ENCODE measurements at places on chromosomes 6 and 20.
A peak's percentile ranks its signal among the peaks of the same experiment; 100 is the strongest.

DNA sequence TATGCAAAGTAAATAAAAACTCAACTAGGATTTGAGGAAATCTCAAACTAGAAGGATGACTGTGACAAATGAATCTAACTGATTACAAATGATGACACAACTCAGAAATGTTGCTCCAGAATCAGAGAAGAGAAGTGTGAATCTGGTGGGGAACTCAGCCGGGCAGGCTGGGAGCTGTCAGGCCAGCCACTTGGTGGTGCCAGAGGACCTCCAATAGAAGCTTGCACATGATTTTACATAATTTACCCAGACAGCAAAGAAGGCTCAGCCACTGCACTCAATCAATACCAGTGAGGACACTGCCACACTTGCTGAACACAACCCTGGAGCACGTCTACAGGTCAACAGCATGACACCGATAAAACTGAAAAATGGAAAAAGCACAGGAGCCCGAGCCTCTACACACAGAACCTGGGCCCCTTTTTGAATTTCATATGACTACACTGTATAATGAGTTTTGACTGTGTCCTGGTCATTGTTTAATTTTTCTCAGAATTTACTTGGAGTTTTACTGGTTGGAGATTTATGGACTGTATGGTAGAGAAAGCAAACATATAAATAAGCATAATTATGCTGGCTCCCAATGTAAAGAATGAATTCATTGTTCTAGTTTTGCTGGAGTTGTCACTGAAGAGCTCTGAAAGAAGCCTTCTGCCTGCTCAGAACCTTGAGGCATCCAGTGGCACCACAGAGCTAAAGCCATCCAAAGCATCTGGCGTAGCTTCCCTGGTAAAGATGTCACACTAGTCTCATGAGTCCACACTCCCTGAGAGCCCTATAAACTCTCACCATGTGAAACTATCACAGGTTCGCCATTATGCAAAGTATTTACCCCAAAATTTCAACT lies 296.5 kb downstream of the THBS2 start:
- DNase-seq, result peak; percentile 83

- peak; percentile 35 for DNase-seq
Observed at GRCh38 chr20:37377346-37378081, 31.6 kb downstream of the SRC start.

GRCh38 chr6:7922596-7922995 lies 12.0 kb upstream of the TXNDC5 start:
- no peak for DNase-seq

- no peak for DNase-seq
Observed at GRCh38 chr20:64077094-64077493, 2.2 kb downstream of the RGS19 start.

DNA sequence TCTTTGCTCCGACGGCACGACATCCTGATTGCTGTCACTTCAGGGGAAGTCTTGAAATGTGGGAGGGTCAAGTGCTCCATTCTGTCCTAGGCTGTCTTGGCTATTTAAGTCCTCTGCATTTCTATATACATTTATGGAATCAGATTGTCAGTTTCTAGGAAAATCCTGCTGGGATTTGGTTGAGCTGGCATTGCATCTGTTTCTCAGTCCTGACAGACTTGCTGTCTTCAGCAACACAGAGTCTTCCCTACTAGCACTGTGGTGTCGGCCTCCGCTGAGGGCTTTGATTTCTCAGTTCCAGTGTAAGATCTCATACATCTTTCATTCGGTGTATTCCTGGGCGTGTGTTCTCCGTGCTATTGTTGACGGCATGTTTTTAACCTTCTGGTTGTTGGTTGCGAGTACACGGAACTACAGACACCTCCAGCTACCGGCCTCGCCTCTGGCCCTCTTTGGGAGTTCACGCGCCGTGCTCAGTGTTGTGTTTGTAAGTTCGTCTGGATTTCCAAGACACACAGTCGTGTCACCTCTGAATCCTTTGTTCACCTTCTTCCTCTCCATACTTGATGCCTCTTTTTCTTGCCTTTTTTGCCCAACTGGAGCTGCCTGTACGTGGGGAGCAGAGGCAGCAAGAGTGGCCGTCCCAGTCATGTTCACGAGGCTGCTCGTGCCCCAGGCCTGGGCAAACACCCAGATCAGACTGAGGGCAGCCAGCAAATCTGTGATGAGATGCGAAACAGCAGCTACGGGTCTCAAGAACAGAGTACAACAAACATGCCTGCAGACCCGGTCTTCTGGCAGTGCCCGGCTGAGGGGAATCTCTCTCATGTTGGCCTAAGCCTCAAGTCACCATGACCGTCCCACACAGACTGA lies 92.8 kb downstream of the TAF4 start:
- no peak for DNase-seq

DNA sequence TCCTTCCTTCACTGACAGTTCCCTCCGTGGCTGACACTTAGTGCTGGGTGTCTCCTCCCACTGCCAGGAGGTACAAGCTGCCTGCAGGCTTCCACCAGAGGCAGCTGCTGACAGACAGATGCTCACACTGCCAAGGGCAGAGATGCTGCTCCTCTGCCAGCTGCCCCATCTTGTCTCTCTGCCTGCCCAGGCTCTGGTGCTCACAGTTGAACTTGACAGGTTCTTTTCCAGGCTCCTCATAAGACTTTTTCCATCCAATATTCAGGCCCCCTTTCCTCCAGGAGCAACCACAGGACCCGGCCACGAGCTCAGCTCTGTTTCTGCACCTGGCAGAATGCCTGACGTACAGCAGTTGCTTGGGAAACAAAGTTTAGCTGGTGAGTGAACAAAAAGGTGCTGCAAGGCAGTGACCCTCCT lies 79.8 kb downstream of the PSMB1 start:
- peak; percentile 56 for DNase-seq

- no peak for DNase-seq
Observed at GRCh38 chr20:46930640-46931339, 36.1 kb downstream of the EYA2 start.

- no peak for DNase-seq
Observed at GRCh38 chr20:58196402-58197184, 31.9 kb downstream of the ANKRD60 start.

- DNase-seq, result no peak
Observed at GRCh38 chr6:46932526-46933319, 11.0 kb upstream of the ADGRF5 start.

DNA sequence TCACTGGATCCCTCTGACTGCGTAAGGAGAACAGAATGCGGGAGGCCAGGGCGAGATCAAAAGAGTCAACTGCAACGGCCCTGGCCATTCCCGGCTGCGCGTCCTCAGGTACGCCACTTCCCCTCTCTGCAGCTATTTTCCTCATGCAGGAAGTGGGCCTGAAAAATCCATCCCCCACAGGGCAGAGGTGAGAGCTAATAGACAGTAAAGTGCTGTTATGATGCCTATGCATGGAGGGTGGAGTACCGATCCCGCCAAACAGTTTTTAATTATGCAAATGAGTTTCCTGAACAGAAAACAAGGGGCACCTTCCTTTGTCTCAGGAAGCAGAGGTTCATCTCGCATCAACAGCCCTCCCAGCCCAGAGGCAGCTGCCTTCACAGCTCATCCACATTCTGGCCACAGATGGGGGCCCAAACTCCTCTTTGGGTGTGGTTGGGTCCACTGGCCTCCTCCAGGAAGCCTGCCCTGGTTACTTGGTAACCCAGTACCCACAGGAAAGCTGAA lies 9.3 kb downstream of the PREX1 start:
- no peak for DNase-seq

DNA sequence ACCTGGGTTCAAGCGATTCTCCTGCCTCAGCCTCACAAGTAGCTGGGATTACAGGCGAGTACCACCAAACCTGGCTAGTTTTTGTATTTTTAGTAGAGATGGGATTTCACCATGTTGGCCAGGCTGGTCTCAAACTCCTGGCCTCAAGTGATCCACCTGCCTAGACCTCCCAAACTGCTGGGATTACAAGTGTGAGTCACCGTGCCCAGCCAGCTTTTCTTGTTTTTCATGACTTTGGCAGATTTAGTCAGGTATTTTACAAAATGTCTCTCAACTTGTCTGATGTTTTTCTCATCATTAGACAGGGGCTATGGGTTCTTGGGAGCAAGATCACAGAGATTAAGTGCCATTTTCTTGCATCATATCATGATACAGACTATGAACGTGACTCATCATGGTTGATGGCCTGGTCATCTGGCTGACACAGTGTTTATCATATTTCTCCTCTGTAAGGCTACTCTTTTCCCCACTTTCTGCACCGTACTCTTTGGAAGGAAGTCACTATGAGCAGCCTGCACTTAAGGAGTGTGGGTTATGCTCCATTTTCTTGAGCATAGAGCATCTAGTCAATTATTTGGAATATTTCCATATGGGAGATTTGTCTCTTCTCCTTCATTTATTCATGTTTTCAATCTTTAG lies 67.8 kb downstream of the RNF182 start:
- peak; percentile 22 for DNase-seq

DNA sequence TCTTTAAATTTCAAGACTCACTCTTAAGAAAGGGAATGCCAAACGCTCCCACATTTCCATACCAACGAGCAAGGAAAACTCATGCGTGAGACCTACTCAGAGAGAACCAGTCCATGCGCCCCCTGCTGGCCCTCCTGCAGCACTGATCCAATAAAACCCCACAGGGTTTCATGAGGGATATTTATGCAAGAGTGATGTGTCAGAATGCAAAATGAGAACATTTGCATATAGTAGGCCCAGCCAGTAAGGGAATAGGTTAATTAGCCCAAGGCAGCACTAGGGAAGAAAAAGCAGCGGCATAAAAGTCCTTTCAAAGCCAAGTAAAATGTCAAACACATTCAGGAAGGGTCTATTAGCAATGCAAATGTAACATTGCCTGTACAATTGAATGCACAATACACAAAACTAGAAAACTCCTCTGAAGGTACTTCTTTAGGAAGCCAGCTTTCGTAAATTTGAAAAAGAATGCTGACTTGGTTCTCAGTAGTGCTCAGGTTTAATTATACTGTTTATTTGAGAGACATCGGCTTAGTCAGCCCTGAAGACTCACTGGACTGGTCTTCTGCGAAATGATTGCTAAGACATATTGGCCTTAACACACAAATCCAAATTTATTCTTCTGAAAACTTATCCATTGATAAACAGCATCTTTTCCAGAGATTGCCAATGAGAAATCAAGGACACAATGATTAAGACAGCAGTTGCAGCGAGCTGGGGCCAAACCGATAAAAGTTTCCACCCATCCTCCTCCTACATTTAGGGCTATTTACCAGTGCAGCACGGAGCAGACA lies 93.2 kb downstream of the GMPR start:
- DNase-seq, result peak; percentile 87

GRCh38 chr20:11001302-11001701 lies 327.5 kb upstream of the JAG1 start:
- DNase-seq, result no peak

- peak; percentile 57 for DNase-seq
Observed at GRCh38 chr6:53347250-53347920, 1.4 kb downstream of the ELOVL5 start.

GRCh38 chr6:89098461-89098860 lies 17.9 kb downstream of the PNRC1 start:
- DNase-seq, result no peak

DNA sequence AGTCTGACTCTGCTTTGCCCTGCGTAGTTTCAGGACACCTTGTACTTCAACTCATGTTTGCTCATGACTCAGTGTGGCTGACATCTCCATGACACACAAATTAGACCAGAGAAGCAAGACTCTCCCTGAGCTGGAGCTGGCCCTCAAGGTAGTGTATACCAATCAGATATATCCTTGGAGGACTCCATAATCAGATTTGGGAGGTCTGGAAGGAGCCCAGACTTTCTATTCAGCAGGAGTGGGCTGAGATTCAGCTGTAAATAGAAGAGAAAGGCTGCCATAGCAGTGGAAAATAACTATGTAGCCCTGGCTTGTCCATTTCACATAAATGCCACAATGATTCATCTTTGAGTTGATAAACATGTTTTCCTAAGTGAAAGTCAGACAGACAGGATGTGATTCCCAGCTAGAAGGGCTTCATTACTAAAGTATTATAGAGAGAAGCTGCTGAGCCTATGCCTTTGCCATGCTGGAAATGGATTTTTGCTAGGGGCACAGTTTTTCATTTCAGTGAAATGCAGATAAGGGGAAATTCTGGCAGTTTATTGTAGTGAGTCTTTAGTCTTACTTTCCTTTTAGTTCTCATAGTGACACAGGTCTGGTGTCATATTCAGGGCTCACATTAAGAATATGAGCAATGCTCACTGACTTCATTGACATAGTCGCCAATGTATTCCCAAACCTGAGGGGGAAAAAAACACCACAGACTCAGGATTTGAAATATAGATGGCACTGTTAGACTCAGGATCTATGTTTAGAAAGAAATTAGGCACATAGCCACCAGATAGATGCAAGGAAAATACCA lies 95.3 kb downstream of the CLVS2 start:
- peak; percentile 82 for DNase-seq

DNA sequence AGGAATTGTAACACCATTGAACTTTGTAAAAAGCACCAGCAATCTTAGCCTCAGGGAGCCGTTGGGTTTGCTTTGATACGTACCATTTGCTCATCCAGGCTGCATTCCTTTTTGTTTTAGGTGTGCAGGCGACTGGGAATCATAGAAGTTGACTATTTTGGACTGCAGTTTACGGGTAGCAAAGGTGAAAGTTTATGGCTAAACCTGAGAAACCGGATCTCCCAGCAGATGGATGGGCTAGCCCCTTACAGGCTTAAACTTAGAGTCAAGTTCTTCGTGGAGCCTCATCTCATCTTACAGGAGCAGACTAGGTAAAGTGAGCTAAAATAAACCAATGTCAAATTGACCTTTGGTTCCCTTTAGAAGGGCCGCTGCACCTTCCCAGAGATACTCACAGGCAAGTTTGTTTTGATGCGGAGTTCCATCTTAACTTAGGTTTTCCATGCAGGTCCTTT lies 1.6 kb downstream of the MYLIP start:
- DNase-seq, result peak; percentile 75

DNA sequence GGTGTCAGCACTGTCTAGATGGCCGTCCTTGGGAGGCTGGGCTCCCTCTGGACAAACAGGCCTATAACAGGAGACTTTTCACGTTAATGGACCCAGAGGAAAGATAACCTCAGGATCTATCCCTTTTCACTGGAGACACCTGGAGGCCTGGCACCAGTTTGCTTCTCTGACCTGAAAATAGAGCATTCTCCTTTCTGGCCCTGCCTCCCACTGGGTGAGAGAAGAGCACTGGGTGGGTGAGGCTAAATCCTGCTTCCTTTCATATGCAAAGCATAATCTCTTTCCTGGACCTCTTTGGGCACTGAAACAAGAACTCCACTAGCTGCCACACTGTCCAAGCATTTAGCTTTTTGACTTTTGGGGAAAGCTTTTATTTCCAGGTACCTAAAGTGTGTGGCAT lies 78.3 kb downstream of the FOXO3 start:
- no peak for DNase-seq

Data from DMS53 (cell line).